Osteocyte (in vitro differentiated cells): ENCODE measurements at places on chromosomes 3 and 15. TPM values are rescaled to one million over a fixed set of nuclear protein-coding genes. Genes with fewer than 3 reads are reported as not detected.
A peak's percentile ranks its signal among the peaks of the same experiment; 100 is the strongest.

GRCh38 chr3:51539291-51539941, 897 bp downstream of the RAD54L2 start:
- H3K27ac ChIP-seq, result peak overlapping the region; percentile 95
- no peaks in the 10 kb centered on the region for H3K27me3 ChIP-seq
- H3K36me3 ChIP-seq, result peaks cover 3% of the 10 kb centered on the region
- peak overlapping the region; percentile 89 for H3K4me3 ChIP-seq
- H3K4me1 ChIP-seq, result peaks cover 35% of the 10 kb centered on the region

DNA sequence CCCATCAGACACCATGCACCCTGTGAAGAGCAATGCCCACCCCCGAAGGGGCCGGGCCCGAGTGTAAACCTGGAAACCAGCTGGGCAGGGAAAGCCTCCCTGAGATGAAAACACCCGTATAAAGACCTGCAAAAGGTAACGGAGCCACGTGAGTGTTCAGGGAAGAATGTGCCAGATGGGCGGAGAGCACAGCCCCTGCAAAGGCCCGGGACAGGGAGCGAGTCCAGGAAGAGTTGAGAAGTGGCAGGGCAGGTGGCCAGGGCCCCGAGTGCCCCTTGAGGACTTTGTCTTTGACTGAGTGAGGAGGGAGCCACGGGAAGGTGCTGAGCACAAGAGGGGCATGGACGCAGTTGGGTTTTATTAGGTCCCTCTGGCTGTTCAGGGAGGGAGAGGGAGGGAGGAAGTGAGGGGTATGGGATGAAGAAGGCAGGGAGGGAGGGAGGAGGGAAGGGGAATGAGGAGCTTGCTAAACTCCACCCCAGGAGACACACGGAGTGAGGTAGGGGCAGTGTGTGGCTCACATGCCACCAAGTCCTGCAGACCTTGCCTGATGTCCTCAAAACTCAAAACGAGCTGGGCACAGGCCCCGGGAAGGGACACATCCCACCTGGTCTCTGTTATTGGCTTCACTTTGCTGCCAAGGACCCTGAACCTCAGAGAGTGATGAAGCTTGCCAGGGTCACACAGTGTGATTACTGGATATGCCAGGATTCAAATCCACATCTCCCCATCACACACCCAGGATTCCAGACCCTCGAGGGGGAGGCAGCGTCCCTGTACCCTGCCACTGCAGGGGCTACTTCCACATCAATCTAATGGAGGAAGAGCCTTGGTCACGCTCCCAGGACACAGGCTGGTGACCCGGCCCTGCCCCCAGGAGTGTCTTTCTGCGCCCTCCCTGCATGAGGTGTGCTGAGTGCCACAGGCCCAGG, 49.1 kb upstream of the IQSEC1 start:
- no peak overlapping the region for H3K4me3 ChIP-seq
- no peaks in the 10 kb centered on the region for H3K4me1 ChIP-seq
- H3K27me3 ChIP-seq, result peaks cover 24% of the 10 kb centered on the region
- H3K27ac ChIP-seq, result no peak overlapping the region

DNA sequence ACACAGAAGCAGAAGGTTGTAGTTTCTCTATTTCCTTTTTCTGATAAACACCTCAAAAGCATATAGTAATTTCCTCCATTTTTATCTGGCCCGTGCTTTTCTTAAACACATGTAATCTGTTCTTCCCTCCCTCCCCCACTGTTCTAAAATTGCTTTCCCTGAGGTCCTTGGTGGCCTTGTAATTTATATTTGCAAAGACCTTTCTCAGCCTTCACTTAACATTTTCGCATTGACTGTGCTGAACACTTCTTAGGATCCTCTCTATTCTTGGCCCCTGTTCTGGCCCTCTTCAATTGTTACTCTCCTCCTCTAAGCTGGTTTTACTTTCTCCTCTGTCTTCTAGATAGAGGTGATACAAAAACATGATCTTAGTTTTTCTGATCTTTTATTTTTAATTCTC, 28.3 kb downstream of the GAP43 start:
- H3K27me3 ChIP-seq, result no peaks in the 10 kb centered on the region
- no peaks in the 10 kb centered on the region for H3K36me3 ChIP-seq
- no peak overlapping the region for H3K4me3 ChIP-seq
- DNase-seq, result no peak

- H3K36me3 ChIP-seq, result no peaks in the 10 kb centered on the region
- peaks cover 47% of the 10 kb centered on the region for H3K27me3 ChIP-seq
- DNase-seq, result no peak
- no peak overlapping the region for H3K27ac ChIP-seq
- peak overlapping the region; percentile 64 for H3K4me3 ChIP-seq
These were observed 648 bp downstream of the ACAN start for GRCh38 chr15:88803920-88804247.

INKA1 gene
- total RNA-seq, result 5.1 and 5.2 TPM in 2 replicates

DNA sequence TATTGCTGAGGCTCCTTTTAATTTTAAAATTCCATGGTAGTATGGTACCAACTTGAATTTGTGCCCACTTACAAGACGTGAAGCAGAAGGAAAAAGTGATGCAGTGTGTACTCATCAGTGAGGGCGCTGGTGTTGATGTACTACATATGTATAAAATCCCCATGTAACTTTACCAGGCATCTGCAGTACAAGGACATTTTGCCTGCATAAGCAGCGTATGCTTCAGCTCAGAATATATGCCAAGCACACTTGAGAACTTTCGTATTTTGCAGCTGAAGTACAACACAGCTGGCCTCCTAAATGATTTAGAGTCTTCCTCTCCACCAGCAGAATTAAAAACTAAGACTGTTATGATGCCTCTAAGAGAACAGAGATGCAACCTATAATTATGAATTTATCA, 108.9 kb downstream of the RYR3 start:
- peaks cover 33% of the 10 kb centered on the region for H3K27me3 ChIP-seq
- no peak overlapping the region for H3K27ac ChIP-seq
- no peak for DNase-seq
- H3K4me1 ChIP-seq, result no peaks in the 10 kb centered on the region
- H3K4me3 ChIP-seq, result no peak overlapping the region

HCLS1 gene
- total RNA-seq, result 0.57 TPM in 1 of 2 replicates, not detected in the other

C3orf20 gene
- total RNA-seq, result not detected in 2 replicates

LRRC28 gene
- 27.4 and 27.6 TPM in 2 replicates for total RNA-seq

GHSR gene
- not detected in 2 replicates for total RNA-seq

GOLGA6D gene
- total RNA-seq, result not detected in 2 replicates

GRCh38 chr15:40696228-40696627, 1.3 kb downstream of the RAD51 start:
- H3K36me3 ChIP-seq, result peaks cover 3% of the 10 kb centered on the region
- no peaks in the 10 kb centered on the region for H3K27me3 ChIP-seq
- peak overlapping the region; percentile 99 for H3K27ac ChIP-seq
- peaks cover 15% of the 10 kb centered on the region for H3K4me1 ChIP-seq
- no peak for DNase-seq

CHL1 gene
- total RNA-seq, result not detected in 2 replicates

DNA sequence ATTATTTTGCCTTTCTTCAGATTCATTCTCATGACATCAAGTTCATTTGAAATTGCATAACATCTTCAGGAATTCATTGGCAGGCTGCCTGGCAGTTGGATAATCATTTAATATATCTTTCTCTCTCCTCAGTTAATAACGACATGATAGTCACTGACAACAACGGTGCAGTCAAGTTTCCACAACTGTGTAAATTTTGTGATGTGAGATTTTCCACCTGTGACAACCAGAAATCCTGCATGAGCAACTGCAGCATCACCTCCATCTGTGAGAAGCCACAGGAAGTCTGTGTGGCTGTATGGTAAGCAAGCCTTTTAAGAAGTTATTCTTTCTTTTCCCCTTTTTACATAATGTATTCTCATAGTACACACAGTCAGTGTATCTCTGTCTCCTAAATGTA, 38.2 kb downstream of the TGFBR2 start:
- peak overlapping the region; percentile 19 for H3K27ac ChIP-seq
- peaks cover 29% of the 10 kb centered on the region for H3K36me3 ChIP-seq
- DNase-seq, result no peak
- no peaks in the 10 kb centered on the region for H3K27me3 ChIP-seq
- peaks cover 34% of the 10 kb centered on the region for H3K4me1 ChIP-seq

DNA sequence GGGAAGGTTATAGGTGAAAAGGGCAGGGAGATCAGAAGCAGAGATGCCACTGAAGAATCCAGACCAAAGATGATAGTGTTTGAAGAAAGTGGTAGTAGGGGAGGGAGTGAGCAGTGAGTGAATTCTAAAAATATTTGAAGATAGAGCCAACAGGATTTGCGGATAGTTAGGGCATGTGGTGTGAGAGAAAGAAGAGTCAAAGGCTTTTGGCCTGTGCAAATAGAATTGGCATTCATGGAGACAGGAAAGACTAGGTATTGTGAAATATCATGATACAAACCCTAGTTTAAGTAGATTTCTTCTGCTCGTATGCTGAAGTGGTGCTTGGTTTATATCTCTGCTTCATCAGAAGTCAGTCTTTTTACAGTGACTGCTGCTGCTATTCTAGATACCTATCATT, 224.2 kb upstream of the CFAP20DC start:
- H3K4me1 ChIP-seq, result no peaks in the 10 kb centered on the region
- DNase-seq, result no peak
- H3K27me3 ChIP-seq, result peaks cover 4% of the 10 kb centered on the region
- no peaks in the 10 kb centered on the region for H3K36me3 ChIP-seq
- H3K27ac ChIP-seq, result no peak overlapping the region

ZNF501 gene
- 4.0 and 4.9 TPM in 2 replicates for total RNA-seq

BFSP2 gene
- total RNA-seq, result not detected in 2 replicates

- H3K27me3 ChIP-seq, result peaks cover 73% of the 10 kb centered on the region
- H3K4me1 ChIP-seq, result peaks cover 9% of the 10 kb centered on the region
- no peak overlapping the region for H3K27ac ChIP-seq
- peak overlapping the region; percentile 48 for H3K4me3 ChIP-seq
- no peak for DNase-seq
These were observed 87.3 kb upstream of the PROK2 start for GRCh38 chr3:71872256-71872655.

PDZRN3 gene
- 34.1 and 35.1 TPM in 2 replicates for total RNA-seq

DNA sequence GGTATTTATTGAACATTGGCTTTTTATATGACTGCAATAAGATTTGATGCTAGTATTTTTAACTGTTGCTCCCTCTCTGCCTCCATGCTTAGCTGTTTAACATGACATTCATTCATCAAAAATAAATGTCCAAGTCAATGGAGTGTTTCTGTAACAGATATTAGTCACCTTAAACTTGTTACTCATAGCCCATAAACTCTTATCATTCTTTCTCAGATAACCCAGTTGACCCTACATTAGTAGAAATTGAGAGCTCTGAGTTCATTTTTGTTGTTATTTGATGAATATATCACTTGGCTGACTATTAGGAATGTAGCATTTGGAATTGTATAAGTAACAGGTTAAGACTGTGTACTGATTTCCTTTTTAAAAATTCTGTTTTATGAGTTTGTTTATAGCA, 201.1 kb downstream of the UBE2E2 start:
- no peaks in the 10 kb centered on the region for H3K27me3 ChIP-seq
- H3K4me1 ChIP-seq, result peaks cover 20% of the 10 kb centered on the region
- H3K27ac ChIP-seq, result no peak overlapping the region
- no peaks in the 10 kb centered on the region for H3K36me3 ChIP-seq
- DNase-seq, result no peak
- no peak overlapping the region for H3K4me3 ChIP-seq

GRK7 gene
- not detected in 2 replicates for total RNA-seq

- H3K27ac ChIP-seq, result no peak overlapping the region
- H3K4me1 ChIP-seq, result peaks cover 24% of the 10 kb centered on the region
- H3K36me3 ChIP-seq, result peaks cover 2% of the 10 kb centered on the region
- H3K27me3 ChIP-seq, result peaks cover 77% of the 10 kb centered on the region
- no peak for DNase-seq
These were observed 35.2 kb downstream of the ZIC4 start for GRCh38 chr3:147371140-147371539.

- H3K4me1 ChIP-seq, result peaks cover 91% of the 10 kb centered on the region
- peak overlapping the region; percentile 84 for H3K27ac ChIP-seq
- H3K27me3 ChIP-seq, result no peaks in the 10 kb centered on the region
- no peak for DNase-seq
- no peak overlapping the region for H3K4me3 ChIP-seq
These were observed 116.0 kb downstream of the P3H2 start for GRCh38 chr3:190004656-190005055.

DNA sequence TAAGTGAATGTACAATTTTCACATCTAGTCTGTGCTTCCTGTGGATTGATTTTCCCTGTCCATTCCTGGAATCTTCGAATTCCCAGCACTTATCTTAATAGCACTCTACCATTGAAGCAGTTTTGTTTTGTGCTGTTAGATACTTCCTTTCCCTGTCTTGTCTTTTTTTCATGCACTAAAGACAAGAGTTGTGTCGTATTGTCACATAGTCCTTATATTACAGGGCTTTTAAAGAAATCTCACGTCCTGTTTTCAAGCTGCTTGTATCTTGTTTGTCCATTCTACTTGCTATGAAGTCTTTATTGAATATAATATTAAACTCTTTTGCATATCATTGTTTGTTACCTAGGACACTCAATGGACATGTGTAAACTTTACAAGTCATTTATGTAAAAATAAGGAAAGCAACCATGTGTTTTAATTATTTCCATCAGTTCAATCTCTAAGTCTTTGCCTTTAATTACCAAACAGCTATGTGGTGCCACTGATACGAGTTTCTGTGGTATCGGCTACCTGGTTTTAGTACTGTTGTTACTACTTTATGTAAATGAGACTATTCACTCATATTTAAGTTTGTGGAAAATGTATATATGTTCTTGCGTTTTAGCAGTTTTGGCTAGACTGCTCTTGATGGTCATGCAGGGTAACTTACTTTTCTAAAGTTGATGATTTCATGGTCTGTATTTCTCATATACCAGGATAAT, 10.3 kb downstream of the PIK3CA start:
- no peak overlapping the region for H3K4me3 ChIP-seq
- peaks cover 67% of the 10 kb centered on the region for H3K4me1 ChIP-seq
- no peak for DNase-seq
- H3K27me3 ChIP-seq, result no peaks in the 10 kb centered on the region
- no peak overlapping the region for H3K27ac ChIP-seq
- H3K36me3 ChIP-seq, result no peaks in the 10 kb centered on the region

IGDCC3 gene
- total RNA-seq, result 0.16 and 0.48 TPM in 2 replicates

DNA sequence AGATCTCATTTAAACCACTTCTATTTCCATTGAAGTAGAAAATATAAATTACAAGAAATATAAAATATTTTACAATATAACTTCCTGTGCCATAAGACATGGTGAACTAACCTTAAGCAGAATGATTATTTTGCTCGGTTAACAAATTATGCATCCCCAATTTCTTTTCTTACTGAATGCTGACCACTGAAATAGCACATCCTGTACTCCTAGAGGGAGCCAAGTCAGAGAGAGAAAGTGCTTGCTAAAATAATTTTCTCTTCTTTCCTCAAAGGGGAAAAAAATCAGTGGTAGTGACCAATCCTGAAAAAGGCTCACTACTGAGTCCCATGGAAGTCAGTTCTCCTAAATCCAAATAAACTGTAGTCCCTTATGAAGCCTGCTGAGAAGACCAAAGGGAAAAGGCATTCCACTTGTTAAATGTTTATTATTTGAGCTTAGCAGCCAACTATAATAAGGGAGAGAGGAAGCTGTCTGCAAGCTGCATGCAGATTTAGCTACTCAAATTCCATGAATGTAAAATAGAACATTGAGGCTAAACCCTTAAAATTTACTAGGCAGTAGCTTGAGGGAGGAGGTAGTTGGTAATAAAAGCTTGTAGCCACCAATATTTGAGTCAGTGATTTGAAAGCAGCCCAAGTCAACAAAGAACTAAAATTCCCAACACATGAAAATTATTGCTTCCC, 33.1 kb downstream of the CEP152 start:
- no peak for DNase-seq
- H3K4me1 ChIP-seq, result peaks cover 18% of the 10 kb centered on the region
- peaks cover 23% of the 10 kb centered on the region for H3K36me3 ChIP-seq
- no peak overlapping the region for H3K4me3 ChIP-seq
- H3K27ac ChIP-seq, result peak overlapping the region; percentile 3

RPLP1 gene
- total RNA-seq, result 1,498 and 1,580 TPM in 2 replicates

EPHB1 gene
- 0.75 and 1.1 TPM in 2 replicates for total RNA-seq

- H3K27ac ChIP-seq, result no peak overlapping the region
- no peaks in the 10 kb centered on the region for H3K4me1 ChIP-seq
- H3K4me3 ChIP-seq, result no peak overlapping the region
- no peak for DNase-seq
- H3K27me3 ChIP-seq, result peaks cover 30% of the 10 kb centered on the region
These were observed 288.5 kb downstream of the XXYLT1 start for GRCh38 chr3:194982472-194982871.
